HS-27A (cell line): ENCODE measurements at places on chromosomes 4 and X.

GRCh38 chr4:108024878-108025165 lies 35.1 kb downstream of the HADH start:
- DNase-seq = no peak

- no peak for DNase-seq
Observed at GRCh38 chr4:35972814-35973213, 271.5 kb downstream of the ARAP2 start.

GRCh38 chrX:50613846-50614245 lies 143.2 kb upstream of the DGKK start:
- DNase-seq = no peak

DNA sequence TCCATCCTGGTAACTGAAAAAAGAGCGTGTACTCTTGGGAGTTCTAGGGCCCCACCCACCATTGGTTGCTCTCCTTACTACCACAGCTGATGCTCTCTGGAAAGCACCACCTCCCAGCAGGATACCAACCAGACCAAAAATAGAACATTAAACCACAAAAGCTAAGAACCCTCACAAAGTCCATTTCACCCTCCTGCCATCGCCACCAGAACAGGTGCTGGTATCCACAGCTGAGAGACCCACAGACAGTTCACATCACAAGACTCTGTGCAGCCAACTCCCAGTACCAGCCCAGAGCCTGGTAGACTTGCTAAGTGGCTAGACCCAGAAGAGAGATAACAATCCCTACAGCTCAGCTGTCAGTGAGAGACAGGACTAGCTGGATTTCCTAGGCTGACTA lies 240.6 kb downstream of the PABPC4L start:
- no peak for DNase-seq

- no peak for DNase-seq
Observed at GRCh38 chr4:43550981-43551627, 658.6 kb downstream of the GRXCR1 start.

- DNase-seq = no peak
Observed at GRCh38 chr4:38416450-38417014, 247.5 kb upstream of the KLF3 start.

DNA sequence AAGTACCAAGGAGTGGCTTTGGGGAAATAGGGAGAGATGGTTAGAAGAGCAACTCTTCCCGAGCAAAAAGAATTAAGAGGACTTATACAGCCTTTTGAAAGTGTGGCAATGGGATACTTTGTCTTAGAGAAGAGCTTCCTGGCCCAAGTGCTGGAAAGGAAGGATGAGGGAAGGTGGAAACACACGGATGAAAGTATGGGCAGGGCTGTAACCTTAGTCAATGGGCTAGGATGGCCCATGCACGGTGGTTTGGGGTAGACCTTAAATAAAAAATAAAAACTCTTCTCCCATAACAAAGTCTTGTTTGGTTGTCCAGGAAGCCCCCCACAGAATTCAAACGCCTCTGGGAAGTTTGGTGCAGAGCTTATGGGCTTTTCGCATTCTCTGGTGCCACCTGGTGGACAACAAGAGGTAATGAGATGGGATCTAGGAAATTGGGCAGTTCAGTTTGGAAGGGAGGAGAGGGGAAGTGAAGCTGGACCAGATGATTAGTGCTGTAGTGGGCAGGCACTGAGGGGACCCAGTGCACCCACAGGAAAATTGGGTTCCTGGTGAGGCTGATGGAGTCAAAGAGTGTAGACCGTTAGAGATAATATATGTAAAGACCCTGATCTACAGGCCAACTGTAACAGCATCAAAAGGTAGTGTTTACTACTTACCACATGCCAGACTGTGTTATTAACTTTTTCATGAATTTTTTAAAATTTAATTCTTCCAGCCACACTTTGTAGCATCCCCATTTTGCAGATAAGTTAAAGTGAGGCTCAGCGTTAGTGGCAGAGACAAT lies 13.8 kb upstream of the ENOX2 start:
- no peak for DNase-seq

- DNase-seq = no peak
Observed at GRCh38 chr4:170004651-170005295, 21.4 kb downstream of the MFAP3L start.

- DNase-seq = no peak
Observed at GRCh38 chrX:151830911-151831310, 81.8 kb upstream of the MAGEA4 start.

DNA sequence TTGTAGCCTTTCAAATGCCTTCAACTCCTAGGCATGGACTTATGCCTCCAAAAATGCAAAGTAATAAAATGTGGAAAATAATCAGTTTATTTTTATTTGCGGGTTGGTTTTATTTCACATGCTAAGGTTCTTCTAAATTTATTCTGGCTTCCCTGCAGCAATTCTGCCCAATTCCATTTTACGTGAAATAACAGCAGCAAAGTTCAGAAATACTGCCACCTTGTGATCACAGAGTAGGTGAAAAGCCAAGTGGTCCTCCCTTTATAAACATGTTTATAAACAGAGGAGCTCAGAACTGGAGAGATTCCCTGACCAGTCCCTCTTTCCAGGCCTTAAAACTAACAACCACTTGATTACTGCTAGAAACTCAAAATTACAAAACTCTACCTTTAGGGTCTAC lies 14.7 kb upstream of the DCHS2 start:
- no peak for DNase-seq

DNA sequence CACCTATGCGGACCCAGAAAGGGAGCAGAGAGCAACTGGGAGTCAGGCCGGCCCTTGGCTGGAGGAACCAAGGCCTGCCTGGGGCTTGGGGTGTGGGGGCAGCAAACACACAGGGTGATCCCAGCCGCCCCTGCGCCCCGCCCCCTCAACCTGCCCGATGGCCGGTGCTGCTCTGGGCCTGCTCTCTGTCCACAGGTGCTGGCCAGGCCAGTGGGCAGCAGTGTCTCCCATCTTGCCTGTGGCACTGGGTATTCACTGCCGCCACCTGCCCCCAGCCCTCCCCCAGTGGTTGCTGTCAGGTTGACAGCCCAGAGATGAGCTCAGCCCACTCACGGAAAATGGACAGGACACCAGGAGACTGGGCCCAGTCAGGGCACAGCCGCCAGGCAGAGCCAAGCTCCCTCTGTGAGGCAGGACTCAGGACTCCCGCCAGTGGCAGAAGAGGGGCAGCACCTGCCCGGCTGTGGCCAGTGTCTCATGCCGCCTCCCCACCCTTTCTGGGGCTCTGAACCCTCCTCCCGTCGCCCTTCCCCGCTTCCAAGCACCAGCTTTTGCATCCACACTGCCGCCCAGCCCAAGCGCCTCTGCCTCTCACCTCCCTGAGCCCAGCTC lies 4.7 kb downstream of the NKX1-1 start:
- DNase-seq = no peak

GRCh38 chrX:2677764-2678163 lies 13.3 kb upstream of the CD99 start:
- DNase-seq = peak; percentile 77

GRCh38 chr4:108247387-108248049 lies 78.8 kb upstream of the LEF1 start:
- no peak for DNase-seq

DNA sequence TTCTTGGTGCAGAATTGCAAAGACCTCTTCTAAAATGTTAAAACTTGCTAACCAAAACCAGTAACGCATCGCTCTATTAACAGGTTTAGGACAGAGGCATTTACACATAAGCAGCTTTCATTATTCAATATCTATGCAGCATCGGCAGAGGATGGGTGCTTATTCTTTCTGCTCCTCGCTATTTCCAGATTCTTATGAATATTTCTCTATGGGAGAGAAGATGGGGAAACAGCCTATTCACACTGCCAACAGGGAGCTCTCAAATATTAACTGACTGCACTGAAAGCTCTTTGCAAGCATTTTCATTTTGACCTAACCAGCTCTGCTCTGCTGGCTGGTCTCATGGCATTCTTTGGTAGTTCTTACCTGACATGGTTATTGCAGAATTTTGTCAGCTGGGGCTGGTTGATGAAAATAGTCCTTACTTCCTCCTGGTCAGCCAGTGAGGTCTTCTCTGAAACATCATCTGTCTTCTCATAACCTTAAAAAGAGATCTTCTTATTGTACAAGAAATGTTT lies 30.2 kb downstream of the ATP8A1 start:
- no peak for DNase-seq

DNA sequence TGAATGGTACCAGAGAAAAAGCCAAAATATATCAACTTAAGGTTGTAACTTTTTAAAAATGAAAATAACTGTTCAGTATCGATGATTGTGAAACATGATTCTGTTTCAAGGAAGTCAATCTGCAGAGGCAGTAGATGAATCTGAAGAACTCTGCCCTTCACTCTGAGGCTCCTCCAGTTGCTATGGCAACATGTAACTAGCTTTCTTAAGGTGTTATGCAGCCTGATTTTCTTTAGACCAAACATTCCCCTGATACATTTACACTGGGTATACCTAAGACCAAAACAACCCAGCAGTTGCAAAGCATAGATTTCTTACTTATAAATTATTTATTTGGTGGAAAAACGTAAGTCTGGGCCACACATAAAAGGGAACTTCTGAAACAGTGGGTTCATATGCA lies 133.6 kb upstream of the RASGEF1B start:
- no peak for DNase-seq

DNA sequence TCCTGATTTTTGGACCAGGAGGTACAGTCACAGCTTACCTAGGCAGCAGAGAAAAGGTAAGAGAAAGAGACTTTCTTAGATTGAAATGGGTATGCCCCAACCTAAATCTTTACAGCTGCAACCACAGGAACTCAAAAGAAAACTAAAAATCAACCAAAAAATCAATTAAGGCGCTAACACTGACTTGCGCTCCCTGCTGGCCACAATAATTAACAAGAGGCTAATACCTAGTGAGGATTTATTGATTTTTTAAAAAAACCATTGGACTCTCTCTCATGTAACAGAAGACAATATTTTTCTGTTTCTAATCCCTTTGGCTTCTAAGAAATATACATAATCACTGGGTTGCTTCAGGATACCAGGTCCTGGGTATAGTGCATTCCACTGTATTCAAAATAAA lies 153.9 kb upstream of the TENM3 start:
- no peak for DNase-seq

- DNase-seq = no peak
Observed at GRCh38 chr4:74628852-74629620, 165.3 kb downstream of the BTC start.

DNA sequence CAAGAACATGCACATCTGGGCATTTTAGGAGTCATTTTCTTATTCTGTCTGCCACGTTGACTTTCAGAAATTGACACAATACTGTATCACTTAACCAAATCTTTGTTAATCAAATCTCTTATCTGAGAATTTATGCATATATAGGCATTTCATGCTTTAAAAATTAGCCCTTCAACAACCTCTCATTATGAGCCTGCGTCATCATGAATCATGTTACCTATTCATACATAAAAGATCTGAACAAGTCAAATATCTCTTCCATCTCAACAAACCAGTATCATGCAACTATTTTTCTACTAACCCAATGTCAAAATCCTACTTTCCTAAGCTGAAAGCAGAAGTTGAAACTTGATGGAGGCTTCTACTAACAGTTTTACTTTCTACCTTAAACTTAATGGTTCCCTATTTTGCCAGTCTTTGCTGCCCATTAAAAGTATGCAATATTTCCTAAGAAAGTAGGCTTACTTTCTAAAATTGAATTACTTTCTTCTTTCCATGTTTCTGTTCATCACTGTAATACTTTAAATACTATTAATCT lies 1.8 kb downstream of the ADAM29 start:
- DNase-seq = no peak

DNA sequence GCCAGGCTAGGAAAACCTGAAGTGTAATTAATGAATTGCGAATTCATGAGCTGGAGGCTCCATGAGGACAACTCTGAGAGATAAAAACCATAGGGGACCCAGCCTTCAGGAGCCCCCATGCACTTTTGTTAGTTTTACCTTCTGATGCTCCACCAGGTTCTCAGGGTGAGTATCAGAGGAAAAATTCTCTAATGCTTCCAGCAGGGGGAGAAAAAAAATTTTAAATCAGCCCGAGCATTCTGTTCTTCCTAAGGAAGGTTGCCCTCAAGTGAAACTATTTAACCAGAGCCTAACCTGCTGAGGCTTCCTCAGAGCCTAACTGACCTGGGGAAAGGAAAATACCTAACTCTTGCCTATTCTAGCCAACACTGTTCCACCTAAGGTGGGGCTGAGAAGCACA lies 552.6 kb downstream of the PPARGC1A start:
- no peak for DNase-seq

- no peak for DNase-seq
Observed at GRCh38 chrX:138849521-138849920, 138.0 kb upstream of the FGF13 start.

- no peak for DNase-seq
Observed at GRCh38 chrX:136747003-136747986, 33.4 kb downstream of the ARHGEF6 start.

GRCh38 chr4:83574247-83574646 lies 38.3 kb downstream of the GPAT3 start:
- DNase-seq = no peak

GRCh38 chr4:122621016-122621507 lies at the start of gene IL21:
TSS of gene IL21 (minus strand) at chr4:122621066. CDS start at chr4:122621011, 55 bp downstream.
- no peak for DNase-seq

DNA sequence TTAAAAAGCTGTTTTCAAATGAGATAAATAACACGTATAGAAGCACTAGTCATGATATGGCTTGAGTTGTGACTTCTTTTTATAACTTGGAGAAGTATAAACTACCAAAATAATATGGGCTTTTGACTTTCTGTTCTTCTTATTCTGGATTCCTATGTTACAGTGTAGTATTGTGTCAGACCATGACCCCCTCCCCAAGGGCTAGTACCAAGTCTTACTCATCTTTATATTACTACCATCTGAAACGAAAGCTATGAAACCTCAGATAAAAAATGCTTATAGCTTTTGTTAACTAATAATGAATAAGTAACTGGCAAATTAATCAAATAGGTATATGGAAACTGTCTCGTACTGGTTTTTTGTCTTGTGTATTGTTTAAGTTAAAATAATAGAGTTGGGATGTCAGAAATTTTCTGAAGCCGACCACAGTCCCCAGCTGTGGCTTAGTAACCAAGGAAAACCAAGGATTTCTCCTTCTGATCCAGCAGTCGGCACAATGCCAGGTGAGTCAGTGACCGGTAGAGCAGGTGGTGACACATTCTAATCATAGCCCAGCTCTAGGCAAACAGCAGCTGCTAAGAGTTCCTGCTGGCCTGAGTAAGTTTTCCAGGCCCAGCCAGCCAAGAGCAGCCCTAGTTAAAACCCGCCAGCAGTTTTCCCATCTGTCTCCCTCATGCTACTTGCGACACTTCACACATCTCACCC lies 163.3 kb upstream of the PRDX4 start:
- peak; percentile 50 for DNase-seq

GRCh38 chrX:30957753-30958152 lies 68.7 kb upstream of the TAB3 start:
- no peak for DNase-seq

- no peak for DNase-seq
Observed at GRCh38 chr4:89773805-89774204, 63.2 kb downstream of the SNCA start.

DNA sequence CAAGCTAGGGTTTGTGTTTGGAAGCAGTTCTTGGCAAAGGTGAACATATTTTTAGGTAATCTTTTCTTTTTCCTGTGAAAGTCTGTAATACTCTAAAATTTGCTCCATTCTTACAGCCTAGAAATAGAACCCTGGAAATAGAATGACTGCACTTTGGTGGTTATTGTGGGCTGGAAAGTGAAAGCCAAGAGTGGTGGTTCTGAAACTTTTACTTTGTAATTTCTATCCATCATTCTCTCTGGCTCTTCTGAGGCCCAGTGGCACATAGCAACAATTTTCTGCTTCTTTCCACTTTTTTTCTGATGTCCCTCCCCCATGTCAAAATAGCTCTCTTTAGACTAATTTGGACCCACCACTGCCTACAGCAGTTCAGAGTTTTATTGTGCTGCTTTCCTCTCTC lies 300.4 kb upstream of the RPS6KA3 start:
- DNase-seq = no peak

GRCh38 chr4:51855270-51855669 lies 12.3 kb downstream of the DCUN1D4 start:
- no peak for DNase-seq
